ENCODE measurements at places on chromosomes 2 and 18.

DNA sequence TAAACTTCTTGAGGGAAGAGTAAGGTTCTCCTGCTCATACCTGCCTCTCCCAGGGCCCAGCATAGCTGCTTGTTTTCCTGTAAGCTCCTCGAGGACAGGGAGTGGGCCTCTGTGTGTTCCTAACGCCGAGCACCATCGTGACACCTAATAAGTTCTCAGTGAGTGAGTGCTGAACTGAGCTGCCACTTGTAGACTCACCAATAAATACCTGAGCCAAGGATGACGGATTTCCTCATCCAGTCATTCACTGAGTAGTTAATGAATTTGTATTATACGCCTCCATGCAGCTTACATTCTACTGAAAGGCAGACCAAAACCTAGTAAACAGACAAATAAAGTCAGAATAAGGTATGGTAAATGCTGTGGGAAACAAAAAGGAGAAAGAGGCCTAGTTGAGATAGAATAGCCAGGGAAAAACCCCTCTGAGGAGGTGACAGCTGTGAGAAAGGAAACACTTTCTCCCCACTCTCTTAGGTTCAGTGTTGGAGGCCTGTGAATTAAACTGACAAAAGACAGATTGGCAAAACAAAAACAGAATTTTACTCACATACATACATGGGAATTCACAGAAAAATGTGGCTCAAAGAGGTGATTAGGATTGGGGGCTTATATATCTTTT, 138.6 kb downstream of the B3GNT2 start:
- no peak for DNase-seq

DNA sequence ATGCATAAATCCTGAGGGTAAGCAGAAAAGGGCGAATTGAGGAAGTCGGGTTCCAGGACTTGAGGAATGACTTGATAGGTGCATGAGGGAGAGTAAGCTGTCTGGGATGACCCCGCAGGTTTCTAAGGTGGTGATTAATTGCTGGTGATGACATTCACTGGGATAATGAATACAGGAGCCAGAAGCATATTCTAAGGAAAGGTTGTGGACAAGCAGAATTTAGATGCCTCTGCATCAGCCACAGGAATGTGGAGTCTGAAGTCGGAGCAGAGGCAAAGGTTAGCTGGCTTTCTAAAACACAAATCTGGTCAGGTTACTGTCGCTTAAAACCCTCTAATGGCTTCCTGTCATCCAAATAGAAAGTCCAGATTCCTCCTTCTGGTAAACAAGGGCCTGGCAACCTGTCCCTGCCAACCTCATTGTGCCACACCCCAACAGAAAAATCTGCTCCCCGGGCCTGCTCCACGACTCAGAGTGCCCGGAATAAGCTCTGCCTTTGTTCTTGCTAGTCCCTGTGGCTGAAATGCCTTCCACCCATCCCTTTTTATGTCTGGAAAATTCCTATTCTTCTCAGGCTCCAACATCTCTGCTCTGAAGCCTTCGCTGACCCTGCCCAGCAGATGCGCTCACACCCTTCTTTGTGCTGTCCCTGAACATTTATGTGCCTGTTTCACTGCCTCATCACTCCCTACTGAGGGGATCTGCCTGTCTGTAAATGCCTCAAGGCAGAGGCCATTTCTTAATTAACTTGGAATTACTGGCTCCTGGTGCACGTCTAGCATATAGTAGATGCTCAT, 11.3 kb upstream of the TMEM214 start:
- no peak for DNase-seq

GRCh38 chr18:55384551-55385275, 203.3 kb downstream of the TCF4 start:
- DNase-seq: no peak

DNA sequence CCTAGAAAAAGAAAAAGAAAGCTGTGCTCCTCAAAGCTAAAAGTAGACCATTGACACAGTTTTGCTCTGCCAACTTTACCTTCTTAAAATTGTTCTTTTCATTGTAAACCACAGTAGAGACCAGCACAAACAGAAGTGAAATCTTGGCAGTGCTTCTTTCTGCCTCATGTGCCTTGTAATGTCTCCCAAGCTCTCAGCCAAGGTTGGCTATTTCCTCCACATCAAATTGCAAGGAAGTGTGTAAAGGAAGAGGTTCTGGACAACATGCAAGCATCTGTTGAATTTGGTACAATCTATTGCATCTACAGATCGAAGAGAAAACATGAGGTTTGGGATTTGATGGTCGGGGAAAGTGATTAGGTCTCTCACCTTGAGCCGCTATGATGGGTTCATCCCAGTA, 83.3 kb upstream of the PNPT1 start:
- no peak for DNase-seq

GRCh38 chr18:5180254-5180653, 16.8 kb downstream of the AKAIN1 start:
- no peak for DNase-seq

- DNase-seq: no peak
Measured at GRCh38 chr2:49241991-49242390, 87.7 kb upstream of the FSHR start.

GRCh38 chr2:46812361-46813019, 103.1 kb downstream of the MCFD2 start:
- no peak for DNase-seq

DNA sequence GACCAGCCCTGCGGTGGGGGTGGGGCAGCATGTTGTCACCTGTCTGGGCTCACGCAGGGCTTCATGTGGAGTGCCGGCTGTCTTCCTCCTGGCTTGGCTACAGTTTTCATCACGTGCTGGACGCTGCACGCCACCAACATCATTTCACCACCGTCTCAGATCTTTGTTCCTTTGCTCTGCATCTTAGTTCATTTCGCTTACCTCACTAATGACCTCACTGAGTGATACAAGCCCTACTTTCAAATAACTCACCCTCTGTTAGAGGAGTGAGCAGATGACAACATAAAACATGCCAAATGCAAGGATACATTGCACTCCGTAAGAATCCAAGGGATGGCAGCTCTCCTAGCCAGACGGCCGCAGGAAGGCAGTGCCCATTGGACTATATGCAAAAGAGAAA, 527.5 kb downstream of the GALR1 start:
- no peak for DNase-seq

GRCh38 chr2:151395509-151396374, 14.0 kb upstream of the RIF1 start:
- DNase-seq: no peak

All from activated CD4-positive, CD25-positive, alpha-beta regulatory T cell (primary cell).